ENCODE measurements at places on chromosomes 12 and 14.

GRCh38 chr14:101202627-101203404 is 299.3 kb upstream of the RTL1 start:
- no peak for DNase-seq

- no peak for DNase-seq
These were observed 76.7 kb downstream of the GALC start for GRCh38 chr14:87916103-87916885.

- DNase-seq = no peak
These were observed 62.3 kb upstream of the DDX11 start for GRCh38 chr12:31011336-31011735.

DNA sequence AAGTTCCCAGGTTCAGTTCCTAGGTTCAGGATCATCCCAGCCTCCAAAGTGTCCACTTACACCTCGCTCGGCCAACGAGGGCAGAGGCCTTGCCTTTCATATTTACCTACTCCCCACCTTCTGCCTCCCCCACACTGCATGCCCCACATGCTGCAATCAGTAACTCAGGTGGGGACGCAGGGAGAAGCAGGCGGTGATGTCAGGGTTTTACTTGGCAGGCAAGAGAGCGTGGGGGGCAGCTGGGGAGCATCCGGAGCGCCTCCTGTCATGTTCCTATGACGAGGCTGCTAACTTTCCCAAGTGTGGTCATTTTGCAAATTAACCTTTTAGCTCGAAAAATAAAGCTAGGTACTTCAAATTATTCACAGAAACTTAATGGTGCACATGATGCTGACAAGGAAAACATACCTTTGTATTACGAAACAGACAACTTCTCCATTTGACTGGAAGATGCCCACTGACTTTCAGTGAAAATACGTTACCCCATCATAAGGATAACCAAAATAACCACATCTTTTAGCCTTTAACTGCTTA is 53.8 kb downstream of the SETD3 start:
- no peak for DNase-seq

DNA sequence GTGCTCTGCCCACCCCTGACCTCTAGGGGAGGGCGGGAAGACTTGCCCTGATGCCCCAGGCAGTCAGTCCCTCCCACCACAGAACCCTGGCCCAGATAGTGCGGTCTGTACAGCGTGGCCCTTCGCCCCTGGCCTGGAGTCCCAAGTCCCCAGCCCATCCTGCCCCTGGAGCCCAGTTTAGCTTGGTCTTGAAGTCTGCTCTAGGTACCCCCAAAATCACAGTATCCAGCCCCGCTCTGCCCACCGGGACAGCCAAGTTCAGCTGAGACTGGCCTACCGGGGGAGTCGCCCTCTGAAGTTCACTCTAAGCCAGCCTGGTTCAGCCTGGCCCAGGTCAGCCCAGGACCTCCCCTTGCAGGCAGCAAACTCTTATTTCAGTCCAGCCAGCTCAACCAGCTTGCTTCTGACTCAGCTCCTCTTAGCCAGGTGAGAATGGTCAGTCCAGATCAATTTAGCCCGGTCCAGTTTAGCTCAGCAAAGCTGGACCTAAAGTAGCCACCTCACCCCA is 75.9 kb downstream of the TMEM121 start:
- DNase-seq = no peak

DNA sequence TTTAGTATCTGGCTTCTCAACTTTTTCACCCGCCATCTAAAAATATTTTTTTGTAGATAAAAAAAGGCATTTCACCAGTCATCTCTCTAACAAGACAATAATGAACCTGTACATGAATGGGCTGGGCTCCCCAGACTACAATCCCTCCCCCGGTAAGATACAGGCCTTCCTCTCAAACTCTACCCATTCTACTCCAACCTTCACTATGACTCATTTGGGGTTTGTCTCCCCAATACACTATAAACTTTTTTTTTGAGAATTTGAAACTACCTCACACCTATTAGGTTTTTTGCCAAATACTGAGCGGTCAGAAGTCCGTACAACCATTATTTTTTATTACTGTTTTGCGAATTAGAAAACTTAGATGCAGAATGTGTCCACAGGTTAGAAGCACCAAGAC is 784 bp downstream of the RPL6 start:
- no peak for DNase-seq

DNA sequence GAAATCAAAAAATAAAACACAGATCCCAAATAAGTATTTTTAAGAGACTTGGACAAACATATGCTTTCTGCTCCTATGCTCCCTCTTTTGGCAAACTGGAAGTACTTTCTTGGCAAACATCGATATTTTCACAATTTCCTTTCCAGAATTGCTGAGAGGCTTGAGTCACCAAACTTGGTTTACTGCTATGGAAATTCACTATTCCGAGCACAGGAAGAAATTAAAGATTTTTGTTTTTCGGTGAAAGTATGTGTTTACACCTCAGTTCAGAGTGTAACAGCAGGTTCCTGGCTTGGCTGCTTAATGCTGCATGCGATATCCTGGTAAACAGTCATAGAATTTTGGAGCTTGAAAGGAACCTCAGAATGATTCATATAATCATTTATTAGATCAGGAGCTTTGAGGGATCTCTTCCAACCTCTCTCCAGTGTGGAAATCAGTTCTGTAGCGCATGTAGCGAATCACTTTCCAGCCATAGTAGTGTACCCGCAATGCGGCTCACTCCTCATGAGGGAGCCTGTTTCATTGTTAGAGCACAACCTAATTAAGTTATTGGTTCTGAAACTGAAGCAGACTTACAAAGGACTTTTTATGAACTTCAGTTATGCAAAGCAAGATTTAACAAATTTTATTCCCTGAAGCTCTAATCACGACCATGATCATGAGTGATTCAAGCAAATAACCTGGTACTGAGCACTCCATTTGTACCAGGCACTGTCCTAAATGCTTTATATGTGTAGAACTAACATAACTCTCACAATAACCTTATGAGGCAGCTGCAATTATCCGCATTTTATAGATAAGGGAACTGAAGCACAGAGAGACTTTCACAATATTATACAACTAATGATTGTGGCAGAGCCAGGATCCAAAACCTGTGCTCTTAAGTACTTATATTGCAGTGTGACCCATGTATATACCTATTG is 56.4 kb upstream of the ATP2A2 start:
- no peak for DNase-seq

Measured in NCI-H510A treated with DMSO at 0.1 percent for 48 hours (cell line).